ENCODE measurements at places on chromosomes 16 and 17. TPM values are rescaled to one million over a fixed set of nuclear protein-coding genes. Genes with fewer than 3 reads are reported as not detected.

- DNase-seq: peak; percentile 69
Observed at GRCh38 chr17:59165933-59166342, 10.4 kb downstream of the PRR11 start.

DNA sequence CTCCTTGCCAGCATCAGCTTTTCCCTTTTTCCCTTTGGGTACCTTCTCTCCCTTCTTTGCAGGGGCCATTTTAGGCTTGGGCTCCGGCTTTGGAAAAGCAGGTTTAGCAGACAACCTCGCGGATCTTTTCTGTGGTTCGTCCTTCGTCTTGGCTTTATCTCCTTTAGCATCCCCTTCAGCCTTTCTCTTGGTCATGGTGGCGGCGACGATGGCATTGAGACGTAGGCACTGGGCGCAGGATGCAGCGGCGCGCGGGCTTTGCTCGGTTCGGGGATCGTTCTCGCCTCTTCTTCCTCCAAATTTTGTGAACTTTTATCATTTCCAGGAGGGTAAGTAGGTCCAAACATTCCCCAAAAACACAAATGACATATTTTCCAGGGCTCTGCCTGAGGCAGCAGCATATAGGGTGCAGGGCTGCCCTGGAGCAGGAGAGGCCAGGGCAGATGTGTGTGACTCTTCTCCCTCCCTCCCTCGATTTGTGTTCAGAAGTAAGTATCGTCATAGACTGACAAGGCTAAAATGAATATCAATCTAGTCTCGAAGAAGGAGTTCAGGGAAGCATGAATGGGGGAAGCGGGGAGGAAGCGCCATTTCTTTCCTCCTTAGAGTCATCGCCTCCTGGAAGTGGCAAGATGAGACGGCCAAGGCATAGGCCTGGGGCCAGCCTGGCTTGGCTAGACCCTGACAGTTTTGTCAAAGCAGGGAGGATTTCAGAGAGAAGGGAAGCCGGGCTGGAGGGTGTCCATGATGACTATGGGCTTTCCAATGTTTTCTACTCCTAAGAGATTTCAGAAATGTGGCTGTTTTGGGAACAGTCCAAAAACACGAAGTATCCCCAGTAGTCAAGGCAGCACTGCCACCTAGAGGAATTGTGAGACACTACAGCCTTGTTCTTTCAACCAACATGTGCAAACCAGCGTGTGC is 13.2 kb downstream of the CHCT1 start:
- DNase-seq: peak; percentile 78

- DNase-seq: no peak
Observed at GRCh38 chr17:82098939-82099763, 1.1 kb upstream of the FASN start.

- DNase-seq: peak; percentile 43
Observed at GRCh38 chr16:58462997-58463941, 36.7 kb upstream of the NDRG4 start.

GRCh38 chr16:10949424-10949970 is 5.1 kb downstream of the CLEC16A start:
- DNase-seq: peak; percentile 88

DNA sequence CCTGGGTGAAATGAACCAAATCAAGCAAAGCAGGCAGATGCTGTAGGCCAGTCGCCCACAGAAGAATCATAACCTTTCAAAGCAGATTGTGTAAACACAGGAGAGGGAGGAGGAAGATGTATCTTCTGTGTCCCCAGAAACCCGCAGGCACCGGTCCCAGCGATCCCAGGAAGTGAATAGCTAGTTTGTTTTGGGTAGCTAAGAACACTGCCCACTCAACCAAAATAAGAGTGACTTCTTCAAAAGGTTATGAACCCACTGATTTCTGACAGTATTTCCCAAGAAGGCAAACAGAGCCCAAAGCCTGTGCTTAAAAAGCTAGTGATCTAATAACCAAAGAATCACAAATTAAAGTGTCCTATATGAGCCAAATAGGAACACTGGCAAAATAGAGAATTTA is 67.8 kb downstream of the GRIN2A start:
- DNase-seq: no peak

DNA sequence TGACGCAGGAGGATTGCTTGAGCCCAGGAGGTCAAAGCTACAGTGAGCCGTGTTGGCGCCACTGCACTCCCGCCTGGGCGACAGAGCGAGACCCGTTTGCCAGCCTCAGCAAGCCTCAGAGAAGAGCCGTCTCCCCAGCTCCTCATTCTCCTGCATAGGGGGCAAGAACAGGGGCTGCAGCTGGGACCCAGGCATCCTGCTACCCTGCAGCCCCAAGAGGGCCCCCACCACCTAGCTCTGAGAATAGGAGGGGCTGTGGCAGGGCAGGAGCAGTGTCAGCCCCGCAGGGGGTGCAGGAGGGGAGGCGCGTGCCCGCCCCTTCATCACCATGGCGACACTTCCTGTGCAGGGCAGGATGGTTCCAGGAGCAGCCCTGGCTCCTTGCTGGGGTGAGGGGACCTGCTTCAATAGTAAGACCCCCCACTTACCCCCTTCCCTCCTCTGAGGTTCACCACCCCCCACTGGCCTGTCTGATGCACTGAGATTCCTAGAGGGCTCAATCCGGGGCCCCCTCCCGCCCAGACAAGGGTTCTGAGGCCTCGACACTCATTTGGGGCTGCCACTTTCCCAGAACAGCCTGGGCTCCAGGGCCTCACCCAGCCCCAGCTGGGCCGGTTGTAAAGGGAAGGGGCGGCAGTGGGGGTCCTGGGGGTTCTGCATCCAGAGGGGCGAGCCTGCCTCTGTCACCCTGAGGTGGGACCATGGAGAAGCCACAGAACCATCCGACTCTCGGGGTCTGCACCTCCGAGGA is 20.2 kb downstream of the VASN start:
- peak; percentile 82 for DNase-seq

GRCh38 chr17:28390141-28390540 is 15.9 kb downstream of the SLC46A1 start:
- no peak for DNase-seq

GRCh38 chr17:39925282-39926134 is 1.9 kb downstream of the ORMDL3 start:
- DNase-seq: no peak

DNA sequence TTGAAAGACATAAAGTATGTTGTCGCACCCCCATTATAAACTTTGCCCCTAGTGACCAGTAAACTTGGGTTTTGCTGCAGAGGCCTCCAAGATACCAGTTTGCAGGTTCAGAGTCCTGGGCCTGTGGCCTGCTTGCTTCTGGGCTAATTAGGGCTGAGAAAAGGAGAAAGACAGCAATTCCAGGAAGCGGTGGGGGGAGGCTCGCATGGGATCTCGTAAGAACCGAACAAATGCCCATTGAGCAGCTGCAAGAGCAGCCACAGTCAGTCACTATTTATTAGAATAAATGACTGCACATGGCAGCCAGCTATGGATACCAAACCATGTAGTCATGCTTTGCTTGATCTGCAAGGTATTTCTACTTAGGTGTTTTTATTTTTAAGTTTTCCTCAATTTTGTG is 4.9 kb downstream of the SHISA9 start:
- no peak for DNase-seq

DNA sequence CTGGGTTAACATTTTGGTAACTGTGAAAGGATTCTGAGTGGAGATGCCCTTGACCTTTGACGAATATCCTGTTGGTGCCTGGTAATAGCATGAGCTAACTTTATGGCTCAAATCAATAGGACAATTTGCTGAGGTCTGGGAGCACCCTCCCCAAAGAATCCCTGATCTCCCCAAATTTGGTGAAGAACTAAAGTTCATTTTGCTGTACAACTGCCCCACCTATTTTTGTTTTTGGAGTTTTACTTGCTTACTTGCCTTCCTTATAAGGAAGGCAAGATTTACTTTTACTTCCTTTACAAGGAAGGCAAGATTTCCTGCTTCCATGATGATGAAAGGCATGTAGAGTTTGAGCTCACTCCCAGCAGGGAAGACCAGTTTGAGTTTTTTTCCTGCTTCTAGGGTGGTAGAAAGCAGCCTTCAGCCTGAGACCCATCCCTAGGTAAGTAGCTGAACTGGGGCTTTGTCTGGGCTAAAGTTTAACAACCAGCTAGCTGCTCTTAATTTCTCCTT is 2.8 kb downstream of the KRTAP4-9 start:
- DNase-seq: no peak

DNA sequence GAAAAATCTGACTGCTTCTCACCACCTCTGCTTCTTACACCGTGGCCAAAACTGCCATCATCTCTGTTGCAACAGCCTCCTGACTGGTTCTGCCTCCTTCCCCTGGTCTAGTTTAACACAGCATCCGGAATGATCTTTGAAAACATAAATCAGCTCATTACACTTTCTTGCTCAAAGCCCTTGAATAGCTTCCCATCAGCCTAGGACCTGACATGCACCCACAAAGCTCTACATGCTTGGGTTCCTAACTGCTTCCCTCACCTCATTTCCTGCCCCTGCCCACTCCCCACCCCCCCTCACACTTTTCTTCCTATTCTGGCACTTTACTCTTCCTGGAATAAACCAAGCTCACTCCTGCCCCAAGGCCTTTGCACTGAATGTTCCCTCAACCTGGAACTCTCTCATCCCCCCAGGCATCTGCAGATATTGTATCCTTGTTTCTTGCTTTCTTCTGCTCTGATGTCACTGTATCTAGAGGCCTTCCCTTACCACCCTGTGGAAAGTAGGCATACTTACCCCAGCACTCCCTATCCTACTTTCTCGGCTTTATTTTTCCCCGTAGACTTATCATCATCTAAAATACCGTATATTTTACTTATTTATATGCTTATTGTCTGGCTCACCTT is 112.4 kb downstream of the FTO start:
- DNase-seq: no peak

DNA sequence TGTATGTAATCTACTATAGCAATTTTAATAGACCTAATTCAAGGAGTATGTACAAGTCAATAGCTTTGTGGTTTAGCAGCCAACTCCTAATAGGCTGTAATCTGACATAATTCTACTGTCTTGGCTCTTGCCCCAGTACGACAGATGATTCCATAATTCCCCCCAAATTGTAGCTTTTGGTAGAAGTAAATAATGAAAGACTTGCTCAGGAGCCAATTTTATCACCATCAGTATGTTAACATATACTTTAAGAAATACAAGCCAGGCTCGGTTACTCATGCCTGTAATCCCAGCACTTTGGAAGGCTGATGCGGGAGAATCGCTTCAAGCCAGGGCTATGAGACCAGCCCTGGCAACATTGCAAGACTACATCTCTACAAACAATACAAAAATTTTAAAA is 53.9 kb downstream of the AP2B1 start:
- no peak for DNase-seq

DNA sequence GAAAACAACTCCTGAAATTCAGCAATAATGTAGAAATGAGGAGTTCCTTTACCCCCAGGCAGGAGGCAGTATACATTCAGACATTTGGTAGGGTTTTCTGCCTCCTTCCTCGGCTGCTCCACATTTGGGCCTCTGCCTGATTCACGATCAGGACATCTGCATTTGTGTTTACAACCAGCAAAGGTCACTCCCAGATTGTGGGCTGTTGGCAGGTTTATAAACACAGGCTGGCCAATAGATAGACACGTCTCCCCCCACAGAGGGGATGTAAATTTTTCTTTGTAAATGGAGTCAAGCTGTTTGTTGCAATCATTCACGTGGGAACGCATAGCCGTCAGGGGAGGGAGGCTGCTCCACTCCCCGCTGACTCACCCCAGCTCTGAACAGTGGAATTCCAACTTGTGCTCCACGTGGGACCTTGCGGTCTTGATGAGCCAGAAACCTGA is 252.1 kb upstream of the N4BP1 start:
- peak; percentile 45 for DNase-seq

- no peak for DNase-seq
Observed at GRCh38 chr17:32355649-32356377, 5.9 kb downstream of the ZNF207 start.

DNA sequence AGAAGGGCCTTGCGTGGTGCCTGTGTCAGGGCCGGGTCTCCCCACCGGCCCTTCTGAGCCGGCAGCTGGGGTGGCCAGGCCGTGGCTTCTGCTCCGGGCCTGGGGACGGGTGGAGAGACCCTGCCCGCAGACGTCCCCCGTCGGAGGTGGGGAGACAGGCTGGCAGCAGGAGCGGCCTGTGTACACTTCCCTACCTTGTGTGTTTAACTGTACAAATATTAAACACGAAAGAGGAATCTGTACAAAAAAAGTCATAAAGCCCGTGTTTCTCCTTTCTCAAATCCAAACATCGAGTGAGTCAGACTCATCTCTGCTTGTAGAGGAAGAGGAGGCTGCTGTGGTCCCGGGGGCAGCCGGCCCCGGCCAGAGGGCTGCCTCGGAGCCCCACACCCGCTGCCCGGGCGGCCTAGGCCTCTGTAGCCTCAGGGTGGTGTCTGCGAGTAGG is 2.0 kb downstream of the CACNA1H start:
- no peak for DNase-seq

DNA sequence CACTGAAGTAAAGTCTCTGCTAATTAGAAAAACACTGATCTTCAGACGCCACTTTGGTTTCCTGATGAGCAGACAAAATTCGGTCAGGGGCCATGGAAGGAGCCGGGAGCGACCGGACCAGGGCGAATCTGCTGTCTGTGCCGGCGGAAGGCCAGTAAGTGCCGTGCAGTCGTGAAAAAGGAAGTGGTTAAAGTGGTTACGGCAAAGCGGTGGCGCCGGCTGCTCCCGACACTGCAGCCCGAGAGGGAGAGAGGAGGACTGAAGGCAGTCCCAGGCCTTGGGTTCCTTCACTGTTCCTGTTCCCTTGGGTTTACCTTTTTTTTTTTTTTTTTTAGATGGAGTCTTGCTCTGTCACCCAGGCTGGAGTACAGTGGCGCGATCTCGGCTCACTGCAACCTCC is 17.3 kb upstream of the HEXD start:
- no peak for DNase-seq

- no peak for DNase-seq
Observed at GRCh38 chr17:49891694-49892389, 44.0 kb upstream of the TAC4 start.

- DNase-seq: no peak
Observed at GRCh38 chr16:14549789-14550153, 80.3 kb downstream of the PARN start.

DNA sequence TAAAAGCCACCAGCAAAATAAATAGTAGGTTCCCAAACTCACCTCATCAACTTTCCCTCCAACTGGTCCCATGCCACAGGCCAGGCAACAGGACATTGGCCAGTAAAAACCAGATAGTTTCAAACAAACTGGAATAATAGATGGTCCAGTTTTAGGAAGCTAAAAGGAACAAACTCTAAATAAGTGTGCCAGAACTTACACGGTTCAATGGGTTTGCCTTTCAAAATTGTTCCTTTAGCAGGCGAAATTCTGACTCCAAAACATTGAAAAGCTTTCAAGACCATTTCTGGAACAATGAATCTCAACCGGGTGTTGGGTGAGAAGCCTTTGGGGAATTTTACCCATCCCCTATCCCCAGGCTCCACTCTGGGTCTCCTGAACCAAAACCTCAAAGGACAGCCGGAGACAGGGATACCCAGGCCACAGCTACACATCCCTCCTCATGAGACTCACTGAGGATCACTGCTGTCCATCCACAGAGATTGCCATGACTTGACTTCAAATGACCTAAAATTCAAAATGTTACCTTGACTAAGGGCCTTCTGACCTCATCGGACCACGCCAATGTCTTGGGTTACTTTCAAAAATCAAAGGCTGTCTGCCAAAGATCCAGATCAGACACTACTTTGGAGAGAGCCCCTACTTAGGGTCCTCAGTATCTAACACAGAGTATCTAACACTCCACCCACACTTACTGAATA is 13.0 kb downstream of the AXIN2 start:
- DNase-seq: no peak

- no peak for DNase-seq
Observed at GRCh38 chr16:3810198-3810664, 70.3 kb downstream of the CREBBP start.

- no peak for DNase-seq
Observed at GRCh38 chr17:44023545-44024270, 8.9 kb upstream of the TMEM101 start.

ITGAL gene
- total RNA-seq: not detected

PLD2 gene
- 63.3 TPM for total RNA-seq

TUBG1 gene
- 122 TPM for total RNA-seq

PYDC1 gene
- 2.1 TPM for total RNA-seq

CHCT1 gene
- not detected for total RNA-seq

ITGAD gene
- total RNA-seq: not detected

Measured in H9 (cell line).